ENCODE measurements at places on chromosomes 3 and 15.

DNA sequence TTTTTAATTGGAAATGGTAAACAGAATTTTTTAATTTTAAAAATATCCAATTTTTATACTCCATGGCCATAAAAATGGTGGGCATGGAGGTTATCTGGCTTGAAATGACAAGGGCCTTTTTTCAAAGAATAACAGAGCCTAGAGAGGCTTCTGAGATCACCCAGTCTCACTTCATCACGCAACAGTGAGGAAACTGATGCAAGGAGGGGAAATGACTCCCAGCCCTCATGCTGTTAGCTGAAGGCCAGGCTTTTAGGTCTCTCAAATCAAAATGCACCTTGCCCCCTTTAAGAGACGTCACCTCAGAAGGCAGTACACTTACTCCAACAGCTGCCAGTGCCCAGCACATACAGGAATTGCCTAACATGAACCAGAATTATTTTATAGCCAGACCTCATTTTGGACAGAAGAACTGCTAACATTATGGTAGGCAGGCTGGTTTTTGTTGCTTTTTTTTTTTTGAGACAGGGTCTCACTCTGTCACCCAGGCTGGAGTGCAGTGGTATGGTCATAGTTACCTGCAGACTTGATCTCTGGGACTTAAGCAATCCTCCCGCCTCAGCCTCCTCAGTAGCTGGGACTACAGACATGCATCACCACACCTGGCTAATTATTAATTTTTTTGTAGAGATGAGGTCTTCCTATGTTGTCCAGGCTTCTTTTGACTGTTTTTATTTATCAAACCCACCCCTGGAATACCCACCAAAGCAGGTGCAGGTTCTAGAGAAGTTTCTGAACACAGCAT lies 9.1 kb downstream of the RAB43 start:
- no peak for DNase-seq

- no peak for DNase-seq
These were observed 132.5 kb downstream of the DLG1 start for GRCh38 chr3:197165890-197166289.

DNA sequence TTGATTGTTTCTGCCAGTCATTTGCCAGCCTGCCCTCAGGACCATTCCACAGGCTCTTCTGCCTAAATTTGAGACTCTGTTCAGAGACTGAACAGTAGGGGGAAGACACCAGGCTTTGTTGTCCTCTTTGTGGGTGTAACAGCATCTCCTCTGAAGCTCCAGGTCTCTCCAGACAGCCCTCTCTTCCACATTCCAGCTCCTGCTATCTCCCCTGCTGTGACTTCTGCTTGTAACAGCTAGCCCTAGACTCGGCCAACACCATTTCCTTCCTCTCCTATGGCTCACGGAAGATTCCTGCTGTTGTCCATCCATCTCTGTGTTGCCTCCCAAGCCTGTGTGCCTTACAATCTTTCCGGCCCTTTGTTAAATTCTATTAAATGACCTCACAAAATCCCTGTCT lies 40.2 kb downstream of the SUCLG2 start:
- no peak for DNase-seq

- DNase-seq, result no peak
These were observed 15.2 kb downstream of the LDHAL6B start for GRCh38 chr15:59221511-59222505.

- peak; percentile 76 for DNase-seq
These were observed at the start of gene CELSR3 for GRCh38 chr3:48662753-48663488. TSS of gene CELSR3 (minus strand) at chr3:48662886. CDS start at chr3:48662634, 252 bp downstream.

DNA sequence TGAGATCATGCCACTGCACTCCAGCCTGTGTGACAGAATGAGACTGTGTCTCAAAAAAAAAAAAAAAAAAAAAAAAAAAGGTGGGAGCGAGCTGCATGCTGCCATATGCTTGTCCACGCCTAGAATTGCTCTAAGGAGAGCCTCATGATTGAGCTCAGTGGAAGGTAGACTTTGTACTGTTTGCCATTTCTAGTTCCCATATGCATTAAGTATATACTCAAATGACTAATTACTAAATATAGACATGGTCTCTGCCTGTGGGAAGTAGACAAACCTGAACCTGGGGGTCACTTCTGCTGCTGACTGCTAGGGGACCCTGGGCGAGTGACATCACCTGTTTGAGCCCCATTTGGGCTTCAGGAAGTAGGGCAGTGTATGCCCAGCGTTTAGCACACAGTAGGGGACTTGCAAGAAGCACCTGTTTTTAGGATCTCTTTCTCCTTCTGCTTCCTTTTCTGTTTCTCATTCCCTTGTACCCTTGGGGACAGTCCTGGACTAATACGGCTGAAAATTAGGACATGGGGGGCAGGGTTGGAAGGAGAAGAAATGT lies 27.2 kb downstream of the PRKCD start:
- DNase-seq, result no peak

GRCh38 chr3:58366699-58367098 lies 34.0 kb downstream of the PXK start:
- no peak for DNase-seq

DNA sequence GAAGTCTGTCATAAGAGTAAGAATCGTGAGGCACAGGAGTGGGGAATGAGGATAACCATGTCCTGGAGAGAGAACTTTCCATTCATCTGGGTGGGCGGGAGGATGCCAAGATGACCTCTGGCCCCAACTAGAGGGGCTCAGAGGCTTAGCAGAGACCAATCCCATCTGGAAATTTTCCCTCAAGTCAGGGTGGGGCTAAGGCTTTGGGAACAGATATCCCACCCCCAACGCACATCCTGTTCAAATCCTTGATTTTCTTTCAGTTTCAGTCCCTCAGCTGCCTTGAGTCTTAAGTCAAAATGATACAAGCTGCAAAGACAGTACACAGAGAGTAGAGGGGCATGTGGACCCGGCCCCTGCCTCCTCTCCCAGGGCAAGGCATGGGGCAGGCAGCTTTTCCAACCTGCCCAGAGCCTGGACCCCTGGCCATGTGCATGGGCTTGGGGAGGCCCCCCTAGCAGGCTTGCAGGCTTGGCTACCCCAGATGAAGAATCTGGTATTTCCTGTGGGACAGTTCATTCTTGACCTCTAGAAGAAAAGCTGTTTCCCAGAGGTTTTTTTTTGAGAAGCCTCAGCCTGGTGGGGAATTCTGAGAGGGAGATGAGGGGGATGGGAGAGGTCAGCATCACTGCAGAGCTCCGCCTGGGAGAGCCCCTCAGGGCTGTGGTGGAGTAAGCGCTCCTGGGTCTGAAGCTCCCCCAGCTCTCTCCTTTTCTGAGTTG lies 109.7 kb upstream of the HACD2 start:
- no peak for DNase-seq

DNA sequence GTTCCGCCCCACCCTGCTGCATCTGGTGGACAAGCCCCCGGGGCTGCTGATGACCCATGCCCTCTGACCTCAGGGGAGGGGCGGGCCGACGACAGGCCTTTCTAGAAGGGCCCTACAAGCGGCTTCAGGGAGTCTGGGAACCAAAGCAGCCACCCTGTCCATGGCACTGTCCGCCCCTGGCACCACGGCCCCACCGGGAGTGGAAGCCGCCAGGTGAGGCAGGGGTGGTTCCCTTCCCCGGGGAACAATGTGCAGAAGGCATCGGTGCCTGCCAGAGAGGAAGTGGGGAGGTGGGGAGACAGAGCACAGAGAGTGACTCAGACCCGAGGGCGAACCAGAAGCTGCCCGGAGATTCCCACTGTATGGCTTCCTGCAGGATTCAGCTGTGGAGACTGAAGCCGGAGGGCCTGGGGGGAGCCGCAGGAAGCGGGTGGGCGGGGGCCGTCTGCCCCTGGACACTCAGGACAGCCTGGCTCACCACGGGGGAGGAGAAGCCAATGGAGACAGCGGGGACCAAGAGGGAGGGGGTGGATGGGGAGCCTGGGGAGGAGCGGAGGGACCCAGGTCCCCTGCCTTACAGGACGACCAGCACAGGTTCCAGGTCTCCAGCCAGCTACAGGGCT lies 134.0 kb downstream of the TPRA1 start:
- no peak for DNase-seq

DNA sequence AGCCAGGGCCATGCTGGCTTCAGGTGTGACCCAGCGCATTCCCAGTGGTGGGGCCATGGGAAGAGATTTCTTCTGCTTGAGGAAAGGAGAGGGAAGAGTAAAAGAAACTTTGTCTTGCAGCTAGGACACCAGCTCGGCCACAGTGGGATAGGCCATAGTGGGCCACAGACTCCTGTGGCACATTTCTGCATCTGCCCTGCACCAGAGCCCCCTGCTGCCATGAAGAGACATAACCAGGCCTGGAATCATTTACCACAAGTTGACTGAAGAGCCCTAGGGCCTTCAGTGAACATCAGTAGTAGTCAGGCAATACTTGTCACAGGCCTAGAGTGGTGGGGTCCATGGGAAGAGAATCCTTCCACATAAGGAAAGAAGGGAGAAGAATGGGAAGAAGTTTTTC lies 411.4 kb upstream of the ARL6 start:
- no peak for DNase-seq

GRCh38 chr3:40780291-40780924 lies 255.6 kb downstream of the ZNF621 start:
- no peak for DNase-seq

GRCh38 chr3:79306934-79307570 lies 460.7 kb downstream of the ROBO1 start:
- DNase-seq, result peak; percentile 40

GRCh38 chr3:61688307-61688984 lies 127.1 kb downstream of the PTPRG start:
- no peak for DNase-seq

- DNase-seq, result no peak
These were observed 18.1 kb upstream of the P2RY13 start for GRCh38 chr3:151347432-151347831.

- no peak for DNase-seq
These were observed 84.4 kb downstream of the PLXNA1 start for GRCh38 chr3:127067116-127067910.

GRCh38 chr3:124707656-124708062 lies 22.6 kb upstream of the UMPS start:
- DNase-seq, result no peak

DNA sequence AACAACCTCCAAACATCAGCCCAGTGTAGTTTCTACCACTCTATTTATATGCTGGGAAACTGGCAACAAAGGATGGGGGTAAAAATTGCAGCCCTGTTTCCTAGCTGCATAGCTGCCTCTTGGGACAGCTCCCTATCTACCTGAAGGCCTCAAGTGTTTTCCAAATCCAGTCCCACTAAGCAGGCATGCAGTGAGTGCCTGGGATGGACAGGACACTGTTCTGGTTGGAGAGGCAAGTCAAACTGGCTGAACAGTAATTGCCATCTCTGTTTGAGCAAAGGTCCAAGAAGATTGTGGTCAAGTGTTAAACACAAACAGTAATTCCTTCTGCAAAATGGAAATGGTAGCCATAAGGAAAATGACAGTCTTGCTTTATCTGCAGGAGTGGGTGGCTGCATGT lies 125.4 kb downstream of the FMN1 start:
- no peak for DNase-seq

GRCh38 chr3:131356006-131356595 lies 25.5 kb upstream of the NUDT16 start:
- no peak for DNase-seq

- DNase-seq, result no peak
These were observed 60.8 kb downstream of the UACA start for GRCh38 chr15:70702584-70702983.

- no peak for DNase-seq
These were observed 61.5 kb downstream of the CHRD start for GRCh38 chr3:184441202-184441900.

DNA sequence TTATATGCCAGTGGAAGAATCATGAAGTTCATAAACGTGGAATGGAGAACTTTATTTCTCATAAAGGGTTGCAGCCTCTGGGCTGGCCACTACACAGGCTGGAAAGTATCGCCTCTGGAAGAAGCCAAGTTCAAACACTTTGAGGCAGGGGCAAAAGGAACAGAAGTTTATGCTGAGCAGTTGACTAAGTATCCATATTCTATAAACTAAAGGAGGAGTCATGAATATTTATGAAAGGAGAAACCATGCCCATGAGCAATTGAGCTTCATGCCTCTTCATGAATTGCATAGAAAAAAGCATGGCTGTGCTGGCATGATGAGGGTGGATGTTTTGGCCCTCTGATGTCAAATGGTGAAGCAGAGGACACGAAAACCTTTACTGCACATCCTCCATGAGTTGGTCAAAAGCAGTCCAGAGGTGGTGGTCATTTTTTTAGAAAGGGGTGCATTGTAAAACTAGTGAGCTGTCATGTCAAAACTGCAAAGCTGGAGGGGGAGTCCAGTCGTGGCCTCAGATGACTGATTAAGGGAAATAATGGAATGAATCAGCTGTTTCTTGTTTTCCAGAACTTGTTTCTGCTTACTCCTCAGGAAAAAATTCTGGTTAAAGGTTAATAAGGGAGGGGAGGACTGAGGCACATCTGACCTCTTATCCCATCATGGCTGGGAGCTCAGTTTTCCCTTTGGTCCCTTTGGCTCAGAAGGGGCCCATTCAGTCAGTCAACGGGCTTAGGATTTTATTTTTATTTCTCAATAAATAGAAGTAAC lies 276.7 kb downstream of the CHL1 start:
- DNase-seq, result no peak

GRCh38 chr3:148512648-148513047 lies 185.1 kb upstream of the AGTR1 start:
- no peak for DNase-seq

DNA sequence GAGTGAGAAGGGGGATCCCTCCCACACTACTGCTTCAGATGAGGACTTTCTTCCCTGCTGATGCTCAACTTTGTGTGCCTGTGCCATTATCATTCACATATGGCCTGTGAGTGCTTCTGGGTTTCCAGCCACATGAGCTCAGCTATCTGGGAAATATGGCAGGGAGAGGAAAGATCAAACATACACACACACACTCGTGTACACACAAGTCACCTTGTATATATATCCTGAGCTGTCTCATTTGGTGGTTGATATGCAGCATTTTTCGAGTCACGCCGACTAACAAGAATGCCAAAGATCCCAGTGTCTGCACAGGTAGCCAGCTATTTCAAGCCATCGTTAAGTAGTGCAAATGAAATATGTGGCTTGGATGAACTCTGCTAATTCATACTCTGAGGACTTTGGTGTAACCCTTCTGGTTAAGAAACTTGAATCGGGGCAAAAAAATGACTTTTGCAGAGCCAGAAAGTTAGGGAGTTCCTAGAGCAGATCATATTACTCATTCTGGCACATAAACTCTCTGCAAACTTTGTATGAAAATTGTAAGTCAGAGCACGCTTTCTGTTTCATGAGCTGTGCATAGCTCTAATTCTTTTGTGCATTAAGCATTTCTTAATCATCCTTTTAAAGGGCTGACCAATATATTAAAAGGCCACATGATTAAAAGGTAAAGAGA lies 24.9 kb upstream of the WNT5A start:
- DNase-seq, result no peak

GRCh38 chr3:30984855-30985749 lies 90.6 kb upstream of the GADL1 start:
- DNase-seq, result no peak

GRCh38 chr3:189001559-189001958 lies 170.2 kb upstream of the TPRG1 start:
- DNase-seq, result no peak

- DNase-seq, result no peak
These were observed 121.3 kb downstream of the THRB start for GRCh38 chr3:24373198-24373959.

- DNase-seq, result no peak
These were observed 14.2 kb downstream of the GRIP2 start for GRCh38 chr3:14525685-14526631.

Data from NCI-H2171 (cell line).